ENCODE measurements at places on chromosomes 2 and 18. TPM values are rescaled to one million over a fixed set of nuclear protein-coding genes. Genes with fewer than 3 reads are reported as not detected.

The CHRNG gene
- not detected for total RNA-seq

The CHAC2 gene
- 6.9 TPM for total RNA-seq

The UGT1A8 gene
- not detected for total RNA-seq

The MAL gene
- total RNA-seq = not detected

The LYG1 gene
- total RNA-seq = not detected

The ANKMY1 gene
- total RNA-seq = 3.3 TPM

The FLACC1 gene
- 0.56 TPM for total RNA-seq

The KCTD1 gene
- 4.7 TPM for total RNA-seq

The NLRC4 gene
- total RNA-seq = not detected

The PCBP1 gene
- total RNA-seq = 33.6 TPM

The MYO7B gene
- total RNA-seq = 0.18 TPM

The TNFRSF11A gene
- total RNA-seq = under 0.01 TPM

The SRD5A2 gene
- total RNA-seq = not detected

The REG1B gene
- not detected for total RNA-seq

The KLHL14 gene
- not detected for total RNA-seq

Data from IMR-90 (cell line).